CD4-positive, CD25-positive, alpha-beta regulatory T cell (primary cell): ENCODE measurements at places on chromosomes 7 and 10.

- no peak for DNase-seq
These were observed 1.1 kb upstream of the ADRA2A start for GRCh38 chr10:111075577-111076185.

DNA sequence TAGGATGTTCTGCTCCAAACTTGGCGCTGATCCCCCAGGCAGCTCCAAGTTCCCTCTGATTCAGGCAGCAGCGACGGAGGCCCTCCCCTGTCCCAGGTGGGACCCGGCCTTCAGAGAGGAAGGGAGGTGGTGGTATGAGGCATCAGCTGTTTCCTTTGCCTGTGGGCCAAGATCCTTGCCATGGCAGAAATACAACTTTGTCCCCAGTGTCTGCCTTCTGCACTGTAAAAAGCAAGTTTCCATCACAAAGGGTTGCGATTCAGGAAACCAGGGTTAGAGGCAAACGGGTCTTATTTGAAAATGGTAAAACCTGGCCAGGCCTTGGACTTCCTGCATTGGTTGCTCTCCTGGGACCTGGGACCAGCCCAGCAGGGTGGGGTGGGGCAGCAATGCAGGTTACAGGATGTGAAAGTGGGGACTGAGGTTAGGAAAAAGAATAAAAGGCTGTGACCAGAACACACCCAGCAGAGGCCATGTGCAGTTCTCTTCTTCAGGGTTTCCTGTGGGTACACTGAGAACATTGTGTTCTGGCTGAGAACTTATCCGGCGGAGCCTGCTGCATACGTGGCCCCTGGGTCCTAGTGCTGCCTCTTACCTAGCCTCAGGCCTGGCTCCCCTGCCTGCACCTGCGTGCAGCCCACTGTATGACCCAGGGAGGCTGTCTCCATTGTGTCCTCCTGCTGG lies 25.1 kb upstream of the DDIT4 start:
- peak; percentile 92 for DNase-seq

- DNase-seq: no peak
These were observed 53.6 kb upstream of the AGR3 start for GRCh38 chr7:16935341-16935735.

GRCh38 chr10:3548702-3549101 lies 236.3 kb downstream of the KLF6 start:
- no peak for DNase-seq
